ENCODE measurements at places on chromosomes 3 and 15.

- DNase-seq = no peak
These were observed 4.8 kb downstream of the ADPGK start for GRCh38 chr15:72778796-72779195.

GRCh38 chr3:77191640-77192039, 151.7 kb downstream of the ROBO2 start:
- no peak for DNase-seq

DNA sequence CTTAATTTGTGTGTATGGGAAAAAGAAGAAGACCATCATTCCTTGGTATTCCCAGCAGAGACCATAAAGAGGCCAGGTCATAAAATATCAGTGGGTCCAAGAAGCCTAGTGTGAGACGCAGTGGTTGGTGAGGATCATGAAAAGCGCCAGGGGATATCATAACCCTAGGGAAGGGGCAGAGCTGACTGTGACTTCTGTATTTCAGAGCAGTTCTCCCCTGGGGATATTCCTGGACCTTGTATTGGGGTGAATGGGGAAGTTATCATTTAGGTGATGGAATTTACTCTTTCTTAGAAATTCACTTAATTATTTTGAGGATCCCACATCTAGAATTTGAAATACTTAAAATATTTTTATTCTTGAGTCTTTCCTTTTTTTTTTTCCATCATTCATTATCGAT, 34.9 kb upstream of the UMPS start:
- DNase-seq = no peak

DNA sequence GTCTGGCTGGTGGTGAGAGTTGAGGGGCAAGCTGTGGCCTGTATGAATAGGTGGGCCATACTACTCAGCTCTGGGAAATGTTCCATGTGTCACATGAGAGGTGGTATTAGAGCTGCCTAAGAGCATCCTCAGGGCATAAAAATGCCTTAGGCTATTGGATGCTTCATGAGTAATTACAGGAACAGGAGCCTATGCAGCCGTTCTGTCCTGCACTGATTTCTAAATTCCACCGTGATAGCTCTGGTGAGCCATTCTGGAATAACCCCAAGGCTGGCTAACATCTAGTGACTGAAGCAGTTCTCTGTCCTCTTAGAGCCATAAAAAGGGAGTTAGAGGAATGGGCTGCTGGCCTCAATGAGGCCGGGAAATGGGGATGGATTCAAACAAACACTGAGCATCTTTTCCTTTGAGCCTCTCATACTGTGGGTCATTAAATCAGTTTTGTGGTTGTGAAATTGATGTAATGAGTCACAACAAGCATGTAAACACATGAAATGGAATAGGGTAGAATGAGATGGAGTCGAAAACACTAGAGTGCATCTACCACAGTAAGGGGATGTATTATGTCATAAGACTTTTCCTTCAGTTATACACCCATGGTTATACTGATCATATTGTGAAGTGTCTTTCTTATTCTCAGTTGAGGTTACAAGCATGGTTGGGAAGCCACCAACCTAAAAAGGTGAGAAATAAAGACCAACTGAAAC, 41.0 kb downstream of the DGKG start:
- DNase-seq = no peak

DNA sequence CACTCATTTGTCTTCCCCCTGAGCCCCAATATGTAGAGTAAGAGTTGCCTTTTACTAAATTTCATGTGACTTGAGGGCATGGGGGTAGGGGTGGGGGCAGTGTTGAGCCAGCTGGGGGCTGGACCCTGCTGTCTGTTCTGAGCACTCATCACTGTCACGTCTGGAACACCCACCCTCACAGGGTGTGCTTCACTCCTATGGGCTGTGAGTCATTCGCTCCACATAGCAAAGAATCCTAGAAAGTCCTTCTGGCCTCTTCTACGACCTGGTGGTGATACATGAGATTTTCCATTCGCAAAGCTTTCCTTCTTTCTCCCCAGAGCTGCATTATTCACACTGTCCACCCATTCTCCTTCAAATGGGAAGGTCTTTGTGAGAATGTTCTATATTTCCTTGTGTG, 43.6 kb upstream of the MGLL start:
- DNase-seq = peak; percentile 48

GRCh38 chr15:52078876-52079700, 33.5 kb downstream of the BCL2L10 start:
- peak; percentile 93 for DNase-seq

GRCh38 chr15:26660241-26660640, 112.6 kb downstream of the GABRB3 start:
- no peak for DNase-seq

GRCh38 chr3:196537319-196537984, 22.3 kb upstream of the SMCO1 start:
- peak; percentile 62 for DNase-seq
